EH (cell line): ENCODE measurements at places on chromosomes 6 and 20.

GRCh38 chr6:32589596-32590449 is at the start of gene HLA-DRB1:
TSS of gene HLA-DRB1 (minus strand) at chr6:32589848. CDS start at chr6:32589742, 106 bp downstream.
- DNase-seq, result peak; percentile 25

DNA sequence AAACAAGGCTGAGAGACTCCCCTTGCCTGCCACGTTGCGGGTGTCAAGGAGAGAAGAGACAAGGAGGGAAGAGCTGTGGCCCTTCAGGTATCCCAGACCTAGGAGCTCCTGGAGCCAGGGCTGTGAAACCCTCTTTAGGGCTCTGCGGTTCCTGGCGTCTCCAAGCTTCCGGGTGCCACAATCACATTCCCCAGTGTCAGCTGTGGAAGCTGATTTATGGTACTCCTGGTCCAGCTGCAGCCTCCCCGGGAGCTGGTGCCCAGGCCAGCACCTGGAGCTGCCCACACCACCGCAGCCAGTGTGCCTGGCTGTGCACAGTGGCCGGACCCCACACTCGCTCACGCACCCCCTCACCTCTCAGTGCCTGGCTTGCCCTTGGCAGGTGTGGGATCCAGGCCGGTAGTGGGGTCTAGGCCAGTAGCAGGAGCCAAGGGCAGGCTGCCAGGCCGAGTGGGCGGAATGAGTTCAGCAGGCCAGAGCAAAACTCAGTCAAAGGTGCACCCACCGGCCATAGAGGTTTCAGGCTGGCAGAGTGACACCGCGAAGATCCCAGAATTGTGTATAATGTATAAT is 58.9 kb upstream of the L3MBTL3 start:
- no peak for DNase-seq

DNA sequence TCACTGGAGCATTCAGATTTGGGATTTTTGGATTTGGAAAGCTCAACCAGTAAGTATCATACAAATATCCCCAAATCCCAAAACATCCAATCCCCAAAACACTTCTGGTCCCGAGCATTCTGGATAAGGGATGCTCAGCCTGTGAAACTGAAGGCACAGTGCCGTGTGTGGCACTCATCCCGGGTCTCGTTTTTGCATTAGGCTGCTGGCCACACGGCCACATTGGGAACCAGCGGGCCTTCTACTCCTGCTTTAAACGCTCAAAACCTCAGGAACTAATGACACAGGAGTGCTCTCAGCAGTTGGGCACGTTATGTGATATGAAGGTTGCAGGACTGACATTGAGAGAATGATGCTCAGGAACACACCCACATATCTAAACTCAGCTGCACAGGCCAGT is 35.6 kb downstream of the PSMG4 start:
- DNase-seq, result no peak

GRCh38 chr6:105611606-105612005 is 208.7 kb upstream of the PREP start:
- no peak for DNase-seq

- DNase-seq, result no peak
These were observed 14.7 kb downstream of the ENPP3 start for GRCh38 chr6:131651782-131652181.

DNA sequence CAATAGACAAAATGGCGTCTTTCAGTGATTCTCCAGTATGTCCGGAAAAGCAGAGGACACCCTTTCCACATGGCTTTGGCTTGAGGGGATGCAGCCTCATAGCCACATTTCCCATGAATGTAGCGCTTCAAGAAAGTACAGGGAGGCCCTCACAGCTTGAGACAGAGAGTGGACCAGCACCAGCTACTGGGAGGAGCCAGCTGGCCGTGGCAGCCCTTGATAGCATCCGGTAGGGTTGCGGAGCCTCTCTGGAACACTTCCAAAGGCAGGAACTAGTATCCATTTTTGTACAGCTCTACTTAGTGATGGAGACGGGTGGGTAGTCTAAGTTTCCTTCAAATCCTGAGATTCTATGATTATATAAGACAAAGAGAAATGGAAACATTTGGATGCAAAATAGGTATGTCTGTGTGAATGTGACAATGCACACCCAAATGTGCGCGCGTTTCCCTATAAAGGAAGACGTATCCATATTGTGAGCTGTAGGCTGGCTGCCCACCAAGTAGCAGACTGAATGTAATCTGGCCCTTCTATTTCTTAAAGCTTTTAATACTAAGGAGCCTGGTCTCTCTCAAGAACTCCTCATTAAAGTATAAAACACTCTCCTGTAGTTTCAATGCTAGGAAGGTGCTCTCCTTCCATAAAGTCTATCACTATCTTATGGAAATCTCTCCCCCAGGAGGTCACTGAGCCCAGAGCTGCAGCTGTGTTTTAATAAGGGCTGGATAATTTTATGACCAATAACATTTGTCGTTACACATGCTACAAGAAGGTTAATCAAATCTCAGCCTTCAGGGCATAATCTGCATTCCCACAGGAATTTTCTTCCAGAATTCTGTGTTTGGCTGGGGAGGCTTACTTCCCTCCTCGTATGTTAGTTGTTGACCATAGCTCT is 74.0 kb downstream of the SOBP start:
- peak; percentile 20 for DNase-seq

DNA sequence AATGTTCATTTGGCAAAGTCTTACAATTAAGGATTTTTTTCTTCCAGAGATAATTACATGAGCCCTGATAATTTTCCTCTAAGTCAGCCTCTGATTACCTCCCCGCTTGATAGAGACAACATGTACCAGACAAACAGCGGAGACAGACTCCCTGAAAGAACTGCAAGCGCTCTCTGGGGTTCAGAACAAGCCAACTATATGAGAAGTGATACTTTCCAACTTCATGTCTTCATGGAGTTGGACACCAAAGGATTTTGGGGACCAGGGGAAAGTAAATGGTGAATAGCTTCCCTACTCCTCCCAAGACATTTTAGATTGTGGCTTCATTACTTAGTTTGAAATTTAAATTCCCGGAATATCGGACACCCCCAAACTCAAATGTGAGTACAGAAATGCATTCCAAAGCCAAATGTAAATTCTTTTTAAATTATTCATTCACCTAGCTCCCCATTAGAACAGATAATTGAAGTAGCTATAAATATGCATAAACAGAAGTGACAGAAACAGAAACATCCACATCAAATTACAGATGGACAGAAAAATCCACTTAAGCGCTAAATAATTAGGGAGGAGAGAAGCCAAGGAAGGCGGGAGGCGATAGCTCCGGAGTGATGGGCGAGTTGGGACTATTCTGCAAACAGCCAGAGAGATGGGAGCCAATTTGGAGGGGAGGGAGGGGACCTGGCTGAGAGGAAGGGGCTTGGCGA is 129.7 kb upstream of the AKAP12 start:
- DNase-seq, result no peak

DNA sequence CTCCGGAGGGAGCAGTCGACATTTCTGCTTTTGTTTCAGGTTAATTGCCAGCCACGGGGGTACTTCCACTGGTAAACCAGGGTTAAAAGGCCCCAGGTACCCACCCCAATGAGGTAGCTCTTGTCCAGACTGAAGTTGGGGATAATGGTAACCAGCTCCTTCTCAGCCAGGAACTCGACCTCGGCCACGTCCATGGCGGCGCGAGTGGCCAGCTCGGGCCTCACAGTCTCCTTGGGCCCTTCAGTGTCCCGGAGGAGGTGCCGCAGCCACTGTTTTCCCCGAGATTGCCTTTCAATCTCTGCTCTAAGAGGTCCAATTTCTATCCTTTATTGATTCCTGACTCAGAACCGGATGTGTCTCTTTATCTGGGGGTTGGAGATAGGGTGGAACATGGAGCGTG is 13.7 kb downstream of the ARHGAP40 start:
- no peak for DNase-seq

- peak; percentile 15 for DNase-seq
These were observed 42.6 kb upstream of the TMEM170B start for GRCh38 chr6:11494786-11495564.

DNA sequence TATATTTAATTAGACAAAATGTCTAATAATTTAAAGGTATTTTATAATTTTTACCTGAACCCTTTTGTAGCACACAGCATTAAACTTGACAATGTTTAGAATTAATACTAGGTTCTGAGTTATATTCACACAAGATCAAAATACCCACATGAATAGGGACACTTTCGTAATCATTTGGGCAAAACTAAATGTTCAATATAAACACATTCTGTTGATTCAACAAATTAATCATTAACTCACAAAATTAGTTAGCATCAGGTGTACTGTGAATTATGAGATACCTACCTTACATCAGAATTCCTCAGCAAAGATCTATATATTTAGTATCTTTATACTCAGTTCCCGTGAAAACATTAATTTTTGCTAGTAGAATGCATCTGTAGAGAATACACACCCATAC is 481.5 kb upstream of the MANEA start:
- DNase-seq, result no peak

- DNase-seq, result no peak
These were observed 447.0 kb downstream of the LMBRD1 start for GRCh38 chr6:69349771-69350170.

DNA sequence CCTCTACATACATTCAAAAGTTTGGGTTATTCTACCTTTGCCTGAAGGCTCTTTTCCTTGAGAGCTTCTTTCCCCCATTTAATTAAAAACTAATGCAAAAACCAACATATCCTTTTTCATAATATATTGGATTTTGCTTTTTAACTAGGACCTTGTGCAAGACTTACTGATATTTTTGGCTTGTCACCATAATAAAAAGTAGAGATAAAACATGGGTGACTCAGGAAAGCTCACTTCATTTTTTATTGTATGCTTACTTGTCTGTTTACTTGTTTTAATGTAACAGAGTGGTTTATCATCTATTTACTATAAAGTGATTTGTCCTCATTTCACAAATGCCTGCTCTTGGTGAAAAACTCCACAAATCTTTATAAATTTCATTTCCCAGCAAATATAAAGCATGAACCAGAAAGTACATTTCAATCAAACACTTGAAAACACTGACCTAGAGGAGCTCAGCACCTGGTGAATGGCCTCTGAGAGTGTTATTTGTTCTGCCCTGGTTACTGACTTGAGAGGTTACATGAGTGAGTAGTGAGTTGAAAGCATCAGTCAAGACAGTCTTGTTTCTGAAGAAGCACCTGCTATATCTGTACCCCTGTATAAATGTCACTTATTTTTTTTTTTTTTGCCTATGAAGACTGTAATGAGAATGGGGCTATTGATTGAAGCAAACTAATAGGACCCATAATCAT is 20.8 kb downstream of the ADGRG6 start:
- no peak for DNase-seq

GRCh38 chr6:12818324-12818723 is 101.8 kb downstream of the PHACTR1 start:
- peak; percentile 38 for DNase-seq

DNA sequence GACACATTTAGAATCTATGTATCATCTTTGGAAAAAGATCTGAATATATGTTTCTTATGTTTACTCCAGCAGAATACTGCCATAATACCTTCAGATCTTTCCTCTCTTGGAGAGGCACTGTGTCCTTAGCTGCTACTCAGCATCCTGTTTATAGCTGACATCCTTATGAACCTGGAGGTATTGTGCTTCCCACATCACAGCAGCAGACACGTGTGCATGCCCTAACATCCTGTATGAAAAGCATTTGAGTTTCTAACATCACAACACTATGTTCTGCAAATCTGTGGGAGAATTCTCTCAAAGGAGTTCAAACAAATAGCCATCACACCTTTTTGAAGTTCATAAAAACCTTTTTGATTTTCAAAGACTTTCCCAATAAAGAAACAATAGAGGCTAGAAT is 216.0 kb downstream of the GJA1 start:
- peak; percentile 26 for DNase-seq

DNA sequence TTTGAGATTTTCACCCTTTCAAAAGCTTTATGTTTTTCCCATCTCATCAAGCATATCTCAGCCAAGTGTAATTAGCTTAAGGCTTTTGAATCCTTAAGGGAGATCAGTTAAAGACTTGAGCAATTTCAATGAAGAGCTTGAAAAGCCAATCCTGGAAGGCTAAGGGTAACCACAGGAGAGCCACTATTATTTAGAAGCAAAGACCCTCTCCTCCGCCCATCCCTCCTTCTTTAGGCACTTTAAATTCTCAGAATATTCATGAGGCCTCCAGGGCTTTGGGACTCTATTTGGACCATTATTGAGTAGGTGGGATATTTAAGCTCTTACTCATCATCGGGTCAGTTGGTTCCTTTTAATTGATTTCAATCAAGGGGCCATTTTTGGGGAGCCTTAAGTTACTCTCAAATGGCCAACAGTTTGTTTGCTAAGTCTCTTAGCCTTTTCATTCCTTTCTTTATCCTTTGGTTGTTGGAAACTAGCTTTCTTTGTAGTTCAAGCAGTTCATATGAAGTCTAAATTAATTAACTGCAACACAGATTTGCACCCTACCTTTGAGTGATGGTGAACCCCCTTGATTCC is 567.2 kb downstream of the KIF16B start:
- DNase-seq, result no peak

DNA sequence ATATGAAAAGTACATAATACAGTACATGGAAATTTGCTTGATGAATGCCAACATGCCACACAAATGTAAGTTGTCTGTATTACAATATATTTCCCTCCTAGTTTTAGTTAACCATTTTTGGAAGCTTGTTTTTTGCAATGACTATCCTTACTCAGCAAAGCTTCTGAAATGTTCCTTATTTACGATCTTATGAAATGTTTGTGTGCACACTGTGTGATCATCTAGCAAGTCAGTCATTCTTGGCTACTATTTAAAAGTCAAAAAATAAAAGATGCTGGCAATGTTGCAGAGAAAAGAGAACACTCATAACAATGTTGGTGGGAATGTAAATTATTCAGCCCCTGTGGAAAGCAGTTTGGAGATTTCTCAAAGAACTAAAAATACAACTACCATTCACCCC is 33.8 kb downstream of the SUMO4 start:
- peak; percentile 11 for DNase-seq

GRCh38 chr20:32470940-32471339 is 112.8 kb downstream of the ASXL1 start:
- no peak for DNase-seq

DNA sequence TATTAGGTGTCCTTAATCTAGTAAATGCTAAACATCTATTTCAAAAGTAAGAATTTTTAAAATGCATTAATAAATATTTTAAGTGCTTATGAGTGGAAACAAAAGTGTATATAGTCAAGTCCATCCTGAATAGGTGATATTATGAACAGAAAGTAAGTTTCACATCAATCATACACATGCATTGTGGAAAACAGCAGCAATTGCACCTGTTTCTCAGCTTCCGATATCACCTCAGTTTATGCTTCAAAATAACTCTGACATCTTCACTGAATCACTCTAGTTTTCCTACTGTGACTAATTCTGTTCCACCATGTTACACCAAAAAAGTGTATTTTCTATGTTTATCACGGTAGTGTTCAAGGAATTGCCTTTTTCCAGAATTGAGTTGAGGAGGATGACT is 172.6 kb upstream of the MANEA start:
- no peak for DNase-seq

GRCh38 chr6:53529324-53530036 is 15.4 kb downstream of the GCLC start:
- peak; percentile 34 for DNase-seq
